Airway epithelial cell (primary cell): ENCODE measurements at places on chromosomes 16 and 17. TPM values are rescaled to one million over a fixed set of nuclear protein-coding genes. Genes with fewer than 3 reads are reported as not detected.

Gene CETP
- total RNA-seq: not detected in 2 replicates

Gene EME1
- 4.9 and 5.6 TPM in 2 replicates for total RNA-seq

Gene SLFN5
- total RNA-seq: 18.0 and 18.5 TPM in 2 replicates

Gene EVI2B
- total RNA-seq: 0.14 TPM in 1 of 2 replicates, not detected in the other

Gene HERPUD1
- 37.2 and 57.1 TPM in 2 replicates for total RNA-seq

Gene SLC6A2
- total RNA-seq: 0.07 and 0.23 TPM in 2 replicates

Gene SULT1A2
- 0.42 and 0.88 TPM in 2 replicates for total RNA-seq

Gene EVPL
- 101 and 120 TPM in 2 replicates for total RNA-seq

Gene SLFN12L
- total RNA-seq: 0.88 TPM in 1 of 2 replicates, not detected in the other

Gene ZG16
- total RNA-seq: not detected in 2 replicates

Gene SMIM5
- 2.4 and 2.6 TPM in 2 replicates for total RNA-seq

Gene MYH13
- not detected in 2 replicates for total RNA-seq

Gene AIPL1
- not detected in 2 replicates for total RNA-seq
